ENCODE measurements at places on chromosomes 5 and 9.

- DNase-seq = no peak
Measured at GRCh38 chr5:146821732-146822131, 56.8 kb downstream of the PPP2R2B start.

DNA sequence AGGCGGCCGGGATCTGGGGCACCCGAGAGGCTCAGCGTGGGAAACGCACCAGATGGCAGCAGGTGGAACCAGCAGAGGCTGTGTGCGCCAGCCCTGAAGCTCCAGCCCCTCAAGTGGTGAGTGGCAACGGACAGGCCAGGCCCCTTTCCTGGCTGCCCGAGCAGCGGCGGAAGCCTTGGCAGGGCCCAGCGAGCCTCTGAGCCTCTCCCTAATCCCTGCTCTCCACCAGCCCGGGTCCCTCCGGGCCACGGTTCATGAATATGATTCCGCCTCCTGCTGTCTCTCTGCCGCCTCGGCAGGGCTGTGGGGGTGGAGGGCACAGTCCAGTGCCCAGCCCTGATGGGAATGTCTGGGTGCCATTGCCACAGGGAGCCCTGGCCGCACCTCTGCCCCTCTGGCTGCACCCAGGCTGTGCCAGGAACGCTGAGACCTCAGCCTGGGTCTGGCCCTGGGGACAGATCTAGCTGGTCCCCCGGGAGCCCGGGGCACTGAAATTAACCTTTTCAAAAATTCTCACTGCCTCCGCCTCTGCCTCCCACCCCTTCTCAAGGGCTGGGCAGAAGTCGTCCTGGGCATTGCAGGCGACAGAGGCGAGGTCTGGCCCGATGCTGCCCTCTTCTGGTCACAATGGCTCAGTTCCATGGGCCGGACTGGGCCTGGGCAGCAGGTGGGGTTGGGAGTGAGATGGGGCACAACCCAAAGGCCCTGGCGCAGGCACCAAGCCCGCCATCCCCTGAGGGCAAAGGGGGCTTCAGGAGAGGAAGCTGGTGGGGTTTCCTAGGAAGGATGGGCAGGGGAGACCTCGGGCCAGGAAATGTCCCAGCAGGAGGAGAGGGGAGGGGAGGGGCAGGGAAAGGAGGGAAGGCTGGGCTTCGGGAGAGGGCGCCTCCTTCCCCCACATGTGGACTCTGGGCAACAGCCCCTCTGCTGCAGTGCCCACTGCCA is 20.3 kb downstream of the CCDC187 start:
- peak; percentile 72 for DNase-seq

GRCh38 chr9:86966852-86967511 is 19.7 kb upstream of the GAS1 start:
- no peak for DNase-seq

DNA sequence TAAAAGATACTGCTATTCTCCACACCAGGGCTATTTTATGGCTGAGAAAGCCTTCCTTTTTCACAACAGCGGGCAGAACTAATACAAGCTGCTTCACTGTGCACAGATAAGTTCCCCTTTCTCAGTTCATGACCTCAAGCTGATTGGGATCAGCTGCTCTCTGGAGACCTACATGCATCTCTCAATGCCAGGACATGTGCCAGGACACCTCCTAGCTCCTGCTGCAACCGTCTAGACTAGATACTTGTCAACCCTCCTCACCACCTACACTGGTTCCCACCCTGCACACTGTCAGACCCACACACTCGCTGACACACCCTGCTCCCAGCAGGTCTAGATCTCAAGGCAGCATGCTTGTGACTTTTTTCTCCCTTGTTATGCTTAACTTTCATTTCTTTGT is 39.8 kb downstream of the STARD4 start:
- no peak for DNase-seq

DNA sequence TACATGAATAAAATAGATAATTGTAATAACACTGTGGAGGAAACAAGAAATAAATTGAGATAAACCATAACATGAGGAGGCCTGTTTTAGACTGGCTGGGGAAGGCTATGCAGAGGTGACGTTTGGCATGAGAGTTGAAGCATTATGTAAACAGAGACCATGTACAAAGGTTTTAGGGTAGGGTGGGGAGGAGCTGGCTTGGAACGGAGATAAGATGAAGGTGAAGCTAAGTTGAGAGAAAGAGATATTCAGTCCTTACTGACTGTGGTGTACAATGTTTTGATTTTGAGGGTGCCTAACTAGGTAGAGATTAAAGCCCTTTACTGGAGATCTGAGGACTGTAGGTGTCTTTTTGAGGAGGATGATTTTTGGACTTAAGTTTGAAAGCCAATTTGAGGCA is 17.8 kb downstream of the MAN2A1 start:
- DNase-seq = no peak

DNA sequence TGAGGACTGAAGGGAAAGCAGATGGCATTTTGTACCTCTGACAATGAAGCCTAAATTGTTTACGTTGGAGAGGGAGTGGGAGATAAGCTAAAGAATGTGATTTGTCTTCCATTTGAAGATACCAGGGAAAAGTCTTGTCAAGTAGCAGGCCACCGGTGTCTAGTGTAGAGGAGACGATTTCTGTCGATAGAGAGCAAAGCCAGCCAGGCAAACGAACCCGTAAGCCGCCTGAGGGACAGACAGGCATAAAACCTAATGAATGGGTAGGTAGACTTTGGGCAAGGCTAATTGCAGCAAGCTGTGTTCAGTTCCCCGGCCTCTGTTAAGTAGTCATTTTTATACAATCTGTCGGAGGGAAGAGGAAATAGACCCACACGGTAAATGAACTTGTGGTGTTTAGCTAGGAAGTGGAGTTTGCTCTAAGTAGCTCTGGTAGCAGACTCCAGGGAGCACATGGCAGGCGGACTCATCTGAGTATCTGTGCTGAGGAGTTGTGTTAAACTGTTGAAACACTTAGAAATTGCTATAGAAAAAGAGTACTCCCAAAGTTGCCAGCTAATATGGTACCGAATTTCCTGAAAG is 28.8 kb downstream of the SMARCA2 start:
- DNase-seq = no peak

DNA sequence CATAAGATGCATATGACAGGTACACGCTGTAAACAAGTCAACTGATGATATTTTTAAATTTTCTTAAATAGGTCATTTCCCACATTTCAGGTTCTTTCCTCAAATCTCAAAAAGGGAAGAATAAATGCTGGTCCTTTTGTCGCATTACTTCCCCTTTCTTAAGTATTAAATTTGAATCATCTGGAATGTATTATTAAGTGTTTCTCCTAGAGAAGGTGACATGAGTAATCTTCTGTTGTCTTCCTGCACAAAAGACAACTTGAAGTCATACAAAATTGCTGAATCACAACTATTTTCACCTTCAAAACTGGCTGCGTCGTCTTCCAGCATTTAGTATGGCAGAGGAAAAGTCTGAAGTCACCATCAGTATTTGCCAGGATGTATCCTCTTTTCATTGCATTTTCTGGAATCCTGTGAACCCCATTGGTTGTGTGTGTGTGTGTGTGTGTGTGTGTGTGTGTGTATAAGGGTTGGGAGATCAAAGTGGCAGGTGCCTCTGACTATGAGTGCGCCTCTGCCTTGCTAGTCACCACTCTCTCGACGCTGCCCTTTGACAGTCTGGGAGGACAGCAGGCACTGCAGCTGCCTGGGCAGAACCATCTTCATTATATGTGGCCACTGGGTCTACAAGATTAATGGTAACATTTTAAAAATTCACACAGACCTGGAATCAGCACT is 86.9 kb downstream of the MVB12B start:
- no peak for DNase-seq

DNA sequence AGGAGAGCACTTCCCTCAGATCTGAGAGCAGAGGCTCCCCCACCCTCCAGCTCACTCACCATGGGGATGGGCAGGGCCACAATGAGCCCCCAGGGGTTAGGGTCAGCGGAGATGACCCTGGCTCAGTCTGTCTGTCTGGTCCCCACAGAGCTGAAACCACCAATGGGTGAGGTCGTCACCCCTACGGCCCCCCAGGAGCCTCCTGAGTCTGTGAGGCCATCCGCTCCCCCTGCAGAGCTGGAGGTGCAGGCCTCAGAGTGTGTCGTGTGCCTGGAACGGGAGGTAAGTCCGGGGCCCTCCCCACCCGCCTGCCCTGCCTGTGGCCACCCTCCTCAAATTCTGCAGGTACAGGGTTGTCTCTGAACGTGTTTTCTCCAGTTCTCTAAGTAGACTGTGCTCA is 49.6 kb downstream of the LRSAM1 start:
- no peak for DNase-seq

- DNase-seq = no peak
Measured at GRCh38 chr5:33720176-33720575, 171.6 kb downstream of the ADAMTS12 start.

DNA sequence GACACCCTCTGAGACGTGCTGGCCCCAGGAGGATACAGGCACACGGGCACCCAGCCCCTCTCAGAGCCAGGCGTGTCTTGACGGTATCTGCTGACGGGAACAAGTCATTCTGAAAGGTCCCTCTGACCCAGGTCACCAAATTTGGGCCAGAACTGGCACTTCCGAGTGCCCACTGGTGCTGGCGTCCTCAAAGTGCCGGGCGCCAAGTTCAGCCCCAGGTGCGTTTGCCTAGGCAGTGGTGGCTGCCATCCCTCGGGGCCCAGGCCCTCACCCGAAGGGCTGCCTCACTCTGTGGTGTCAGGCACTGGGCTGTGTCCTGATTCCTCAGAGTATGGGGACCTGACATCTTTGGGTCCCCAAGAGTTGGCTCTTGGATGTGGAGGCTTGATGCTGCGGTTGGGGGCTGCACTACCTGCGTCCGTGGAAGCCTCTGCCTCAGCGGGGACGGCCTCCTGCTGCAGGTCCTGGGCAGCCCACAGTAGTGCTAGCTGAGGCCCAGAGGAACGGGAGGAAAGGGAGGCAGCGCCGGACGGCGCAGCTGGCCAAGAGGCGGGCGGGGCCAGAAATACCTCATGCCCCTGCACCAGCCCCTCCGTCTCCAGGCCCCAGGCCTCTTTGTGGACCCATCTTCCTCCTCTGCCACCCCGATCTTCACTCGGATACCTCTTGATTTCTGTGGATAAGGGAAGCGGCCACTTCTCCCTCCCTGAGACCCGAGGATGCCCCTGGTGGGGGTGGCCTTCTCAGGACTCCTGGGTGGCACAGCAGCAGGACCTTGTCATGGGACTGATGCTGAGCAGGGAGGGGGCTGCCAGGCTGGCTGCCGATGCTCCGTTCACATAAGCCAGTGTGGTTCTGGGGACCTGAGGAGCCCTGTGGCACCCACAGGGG is 109.4 kb upstream of the LMX1B start:
- DNase-seq = no peak

GRCh38 chr5:132070460-132071337 is 2.9 kb upstream of the CSF2 start:
- DNase-seq = no peak

DNA sequence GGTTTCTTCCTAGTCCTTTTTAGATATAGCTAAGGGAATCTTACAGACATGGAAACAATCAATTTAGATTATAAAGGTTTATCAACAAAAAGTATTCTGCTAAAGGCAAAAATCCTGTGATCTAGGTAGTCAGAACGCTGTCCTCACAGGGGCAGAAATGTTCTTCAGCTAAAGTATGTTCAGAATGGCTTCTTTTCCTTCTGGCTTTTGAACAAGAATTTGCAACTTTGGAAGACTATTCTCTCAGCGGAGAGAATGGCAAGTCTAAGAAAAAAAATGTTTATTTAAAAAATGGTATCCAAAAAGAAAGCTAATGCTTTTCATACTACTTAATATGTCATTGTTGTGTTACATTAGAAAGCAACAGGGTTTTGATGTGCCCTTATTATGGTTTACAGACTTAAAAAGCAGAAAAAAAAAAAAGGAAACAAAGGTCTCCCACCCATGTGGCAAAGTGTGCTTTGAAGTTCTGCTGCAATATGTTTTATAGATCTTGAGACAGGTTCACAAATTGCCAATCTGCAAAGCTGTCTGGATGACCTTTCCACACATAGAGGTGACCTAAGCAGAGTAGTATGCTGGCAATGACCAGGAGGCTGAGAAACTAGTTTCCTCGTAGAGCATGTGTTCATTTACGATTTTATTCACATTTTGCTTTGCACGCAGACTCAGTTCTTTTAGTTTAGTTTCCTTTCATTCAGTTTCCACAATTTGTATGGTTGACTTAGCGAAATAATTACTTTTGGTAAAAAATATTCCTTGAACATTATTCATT is 45.1 kb upstream of the PJA2 start:
- DNase-seq = no peak

- no peak for DNase-seq
Measured at GRCh38 chr5:50623666-50624065, 42.8 kb upstream of the PARP8 start.

All from stimulated activated CD4-positive, alpha-beta T cell treated with anti-CD3 and anti-CD28 coated beads, Interleukin-4, amount 100 ng/mL, for 1 hour (primary cell).